ENCODE measurements at places on chromosomes 5 and 9.

DNA sequence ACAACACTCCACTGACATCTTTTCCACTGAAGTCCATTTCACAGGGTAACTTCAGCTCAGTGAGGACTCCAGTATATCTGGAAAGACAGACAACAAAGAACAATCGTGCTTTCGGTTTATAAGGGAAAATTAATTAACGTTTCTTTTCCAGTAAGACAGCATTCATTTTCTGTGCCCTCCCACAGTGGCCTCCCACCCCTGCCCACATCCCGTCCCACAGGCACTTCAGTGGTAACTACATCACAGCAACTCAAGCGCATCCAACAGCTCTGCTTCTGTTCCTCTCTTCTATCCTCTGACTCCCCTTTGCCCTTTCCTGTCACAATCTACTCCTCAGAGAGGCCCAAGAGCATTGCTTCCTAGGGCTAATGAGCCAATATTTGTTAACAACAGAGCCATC lies 40.3 kb downstream of the GLDC start:
- DNase-seq = no peak

DNA sequence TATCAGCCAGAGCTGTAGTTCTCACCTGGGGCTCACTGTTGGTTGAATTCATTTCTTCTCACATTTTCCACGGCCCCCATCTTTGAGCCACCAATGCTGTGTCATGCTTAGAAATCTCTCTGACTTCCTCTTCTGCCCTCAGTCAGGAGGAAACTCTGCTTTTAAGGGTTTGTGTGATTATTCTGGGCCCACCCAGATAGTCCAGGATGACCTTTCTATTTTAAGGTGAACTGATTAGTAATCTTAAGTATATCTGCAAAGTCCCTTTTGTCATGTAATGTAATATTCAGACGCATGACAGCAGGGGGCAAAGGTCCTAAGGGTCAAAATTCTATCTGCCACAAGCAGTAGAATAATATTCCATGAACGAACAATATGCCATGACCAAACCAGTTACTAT lies 88.4 kb downstream of the AK8 start:
- no peak for DNase-seq

DNA sequence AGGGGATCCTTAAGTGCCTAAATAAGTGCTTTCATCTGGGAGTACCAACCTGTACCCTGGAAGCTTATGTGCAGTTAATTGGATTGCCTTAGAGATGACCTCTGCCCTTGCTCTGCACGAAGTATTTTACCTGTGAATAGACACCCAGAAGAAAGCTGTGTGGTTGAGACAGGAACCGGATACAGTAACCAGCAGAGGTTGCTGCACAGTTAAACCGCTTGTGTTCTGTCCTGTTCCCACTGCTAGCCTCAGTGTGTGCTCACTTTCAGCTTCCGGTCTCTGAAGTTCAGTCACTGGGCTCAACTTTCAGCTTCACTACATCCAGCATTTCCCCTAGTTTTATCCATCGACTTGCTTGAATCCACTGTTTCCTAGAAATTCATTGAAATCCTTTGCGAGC lies 185.3 kb downstream of the FAM170A start:
- no peak for DNase-seq

DNA sequence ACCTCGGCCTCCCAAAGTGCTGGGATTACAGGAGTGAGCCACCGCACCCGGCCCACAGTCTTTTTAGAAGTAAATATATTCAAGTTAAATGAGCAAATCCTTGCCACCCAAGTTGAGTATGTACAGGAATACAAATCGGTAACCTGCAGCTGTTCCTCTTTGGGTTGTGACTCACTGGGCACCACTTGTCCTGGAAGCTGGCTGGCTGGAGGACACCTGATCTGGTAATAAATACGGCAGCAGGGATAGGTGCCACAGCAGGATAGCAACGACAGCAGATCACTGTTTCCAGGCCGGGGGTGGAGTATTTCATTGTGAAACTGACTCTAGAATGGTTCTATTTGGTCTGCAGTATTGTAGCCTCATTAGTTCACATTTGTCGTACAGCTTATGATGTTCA lies 35.7 kb upstream of the SLC36A2 start:
- DNase-seq = no peak

GRCh38 chr5:56543441-56544388 lies 271.6 kb upstream of the MAP3K1 start:
- no peak for DNase-seq

DNA sequence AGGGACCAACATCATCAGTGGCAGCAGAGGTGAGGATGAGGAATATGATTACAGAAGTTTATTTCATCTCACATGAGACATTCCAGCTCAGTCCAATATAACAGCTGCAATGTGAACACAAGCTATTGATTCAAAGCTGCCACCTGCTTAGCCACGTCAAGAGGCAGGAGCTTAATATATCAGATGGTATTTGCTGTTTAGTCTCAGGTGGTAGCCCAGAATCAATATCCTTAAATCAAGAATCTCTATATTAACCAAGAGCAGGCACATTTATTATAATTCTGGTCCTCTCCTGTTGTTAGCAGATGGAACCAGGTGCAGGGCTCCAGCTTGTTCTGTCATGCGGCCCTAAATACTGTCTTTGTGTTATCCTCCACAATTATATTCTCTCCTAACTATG lies 431.6 kb downstream of the ICE1 start:
- DNase-seq = no peak

GRCh38 chr5:179620293-179620692 lies 3.2 kb downstream of the HNRNPH1 start:
- DNase-seq = no peak

- DNase-seq = peak; percentile 40
Observed at GRCh38 chr9:33158843-33159776, 8.0 kb downstream of the B4GALT1 start.

DNA sequence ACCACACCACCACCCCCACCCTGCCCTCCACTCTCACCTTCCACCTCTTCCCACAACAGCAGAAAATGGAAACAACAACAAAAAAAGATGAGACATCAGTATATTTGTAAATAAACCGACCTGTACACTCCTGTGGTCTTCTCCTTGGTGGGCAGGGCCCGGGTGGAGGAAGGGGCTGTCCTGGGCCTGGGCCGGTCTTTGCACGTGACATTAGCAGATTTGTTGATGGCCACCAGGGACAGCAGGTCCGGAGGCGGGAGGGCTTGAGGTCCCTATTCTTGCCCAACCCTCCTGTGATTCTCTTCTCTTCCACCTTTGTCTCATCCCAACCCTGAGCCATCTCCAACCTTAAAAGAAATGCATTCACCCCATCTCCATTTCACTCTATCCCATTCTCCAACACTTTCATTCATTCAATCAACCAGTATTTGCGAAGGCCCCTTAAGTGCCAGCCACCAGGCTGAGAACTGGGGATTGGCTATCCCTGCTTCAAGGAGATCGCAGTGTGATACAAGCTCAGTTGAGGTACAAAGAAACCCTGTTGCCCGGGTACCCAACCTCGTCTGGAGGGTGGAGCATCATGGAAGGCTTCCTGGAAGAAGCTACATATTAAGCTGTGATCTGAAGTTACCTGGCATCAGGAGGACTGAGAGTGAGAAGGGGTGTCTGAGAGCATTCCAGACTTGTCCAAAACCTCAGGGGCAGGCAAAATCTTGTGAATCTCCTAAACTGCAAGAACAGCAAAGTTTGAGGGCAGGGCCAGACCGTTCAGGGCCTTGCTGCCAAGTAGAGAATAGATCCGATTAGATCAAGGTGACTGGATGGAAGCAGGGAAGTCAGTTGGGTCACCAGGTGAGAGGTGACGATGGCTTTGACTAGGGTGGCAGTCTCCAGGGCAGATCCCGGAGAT lies 87.4 kb downstream of the LMX1B start:
- DNase-seq = no peak

GRCh38 chr5:142385194-142385593 lies 60.4 kb upstream of the SPRY4 start:
- no peak for DNase-seq

GRCh38 chr5:140571105-140571504 lies 6.5 kb downstream of the SLC35A4 start:
- no peak for DNase-seq

GRCh38 chr5:123174916-123175481 lies 86.0 kb downstream of the PRDM6 start:
- no peak for DNase-seq

DNA sequence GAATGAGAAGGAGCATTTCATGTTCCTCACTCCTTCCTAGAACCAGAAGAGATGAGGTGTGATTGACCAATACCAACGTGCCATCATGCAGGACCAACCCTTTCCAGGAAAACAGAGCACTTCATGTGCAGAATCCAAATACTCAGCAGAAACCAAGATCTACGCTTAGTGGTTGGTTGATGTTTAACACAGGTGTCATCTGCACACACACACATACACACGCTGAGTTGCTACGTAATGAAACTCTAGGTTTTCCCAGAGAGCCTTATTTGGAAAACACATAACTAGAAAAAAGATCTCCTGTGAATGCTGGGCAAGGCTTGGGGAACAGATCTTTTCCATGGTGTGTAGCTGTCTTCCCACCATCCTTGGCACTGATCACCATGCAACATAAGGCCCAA lies 21.1 kb upstream of the ZNF622 start:
- no peak for DNase-seq

DNA sequence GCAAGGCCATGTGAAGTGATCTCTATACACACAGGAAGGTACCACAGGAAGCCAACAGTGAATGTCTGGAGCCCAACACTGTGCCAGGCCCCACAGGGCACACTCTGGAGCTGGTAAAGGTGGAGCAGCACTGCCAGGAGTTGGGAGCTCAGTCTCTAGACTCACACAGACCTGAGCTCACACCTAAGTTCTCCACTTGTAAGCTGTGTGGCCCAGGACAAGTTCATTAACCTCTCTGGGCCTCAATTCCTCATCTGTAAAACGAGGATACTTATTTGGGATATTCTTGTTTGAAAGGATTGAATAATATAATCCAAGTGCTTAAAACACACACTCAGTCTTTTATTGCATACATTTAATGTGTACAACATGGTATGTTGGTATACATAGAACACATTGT lies 60.6 kb upstream of the IQGAP2 start:
- DNase-seq = no peak

- DNase-seq = no peak
Observed at GRCh38 chr5:16461026-16461425, 4.6 kb downstream of the ZNF622 start.

GRCh38 chr5:125199373-125199772 lies 452.9 kb upstream of the ZNF608 start:
- DNase-seq = no peak

DNA sequence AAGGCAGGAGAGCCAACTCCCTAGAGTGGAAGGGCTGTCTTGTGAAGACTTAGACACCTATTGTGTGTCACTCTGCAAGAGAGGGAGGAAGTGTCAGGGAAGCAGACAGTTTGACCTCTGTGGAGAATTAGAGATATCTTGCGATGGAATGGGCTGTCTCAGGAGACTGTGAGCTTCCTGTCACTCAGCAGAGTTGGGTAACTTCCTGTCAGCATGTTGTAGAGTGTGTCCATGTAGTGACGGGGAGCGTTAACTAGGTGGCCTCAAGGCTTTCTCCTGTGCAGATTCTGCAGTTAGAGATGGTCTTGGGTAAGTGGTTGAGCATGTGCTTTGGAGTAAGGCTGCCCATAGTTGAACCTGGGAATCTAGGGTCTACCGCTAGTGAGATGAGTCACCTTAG lies 136.5 kb downstream of the KIF4B start:
- no peak for DNase-seq

DNA sequence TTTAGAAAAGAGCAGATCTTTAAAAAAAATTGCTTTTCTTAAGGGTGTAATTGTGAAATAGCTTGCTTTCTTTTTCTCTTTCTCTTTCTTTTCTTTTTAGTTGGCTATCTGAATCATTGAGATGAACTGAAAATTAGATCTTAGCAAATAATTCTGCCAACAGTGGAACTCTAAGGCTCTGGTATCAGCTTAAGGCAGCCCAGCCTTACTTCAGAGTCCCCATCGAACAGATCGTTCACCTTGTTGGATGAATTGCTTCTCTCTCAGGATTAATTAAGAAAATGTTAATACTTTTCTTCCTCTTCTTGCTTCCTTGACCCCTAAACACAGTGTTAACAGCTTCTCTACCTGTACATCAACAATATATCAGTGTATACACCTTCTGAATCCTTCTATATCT lies 92.1 kb downstream of the ZCCHC7 start:
- no peak for DNase-seq

DNA sequence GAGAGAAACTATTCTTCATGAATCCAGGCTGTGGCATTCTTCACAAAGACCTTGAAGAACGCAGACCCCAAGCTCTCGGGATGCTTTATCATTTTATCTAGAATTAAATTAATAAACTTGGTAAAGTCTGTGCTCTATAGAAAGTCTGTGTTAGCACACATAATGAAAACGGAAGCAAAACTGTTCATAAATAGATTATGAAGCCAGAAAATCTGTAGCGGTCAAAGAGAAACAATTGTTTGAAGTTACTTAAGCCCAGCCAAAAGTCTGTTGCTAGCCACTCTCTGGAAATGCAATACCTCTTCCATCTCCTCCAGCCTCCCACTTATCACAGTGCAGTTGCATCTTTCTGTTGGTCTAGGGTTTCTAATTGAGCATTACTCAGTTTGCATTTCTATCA lies 375.9 kb downstream of the KIF4B start:
- no peak for DNase-seq

DNA sequence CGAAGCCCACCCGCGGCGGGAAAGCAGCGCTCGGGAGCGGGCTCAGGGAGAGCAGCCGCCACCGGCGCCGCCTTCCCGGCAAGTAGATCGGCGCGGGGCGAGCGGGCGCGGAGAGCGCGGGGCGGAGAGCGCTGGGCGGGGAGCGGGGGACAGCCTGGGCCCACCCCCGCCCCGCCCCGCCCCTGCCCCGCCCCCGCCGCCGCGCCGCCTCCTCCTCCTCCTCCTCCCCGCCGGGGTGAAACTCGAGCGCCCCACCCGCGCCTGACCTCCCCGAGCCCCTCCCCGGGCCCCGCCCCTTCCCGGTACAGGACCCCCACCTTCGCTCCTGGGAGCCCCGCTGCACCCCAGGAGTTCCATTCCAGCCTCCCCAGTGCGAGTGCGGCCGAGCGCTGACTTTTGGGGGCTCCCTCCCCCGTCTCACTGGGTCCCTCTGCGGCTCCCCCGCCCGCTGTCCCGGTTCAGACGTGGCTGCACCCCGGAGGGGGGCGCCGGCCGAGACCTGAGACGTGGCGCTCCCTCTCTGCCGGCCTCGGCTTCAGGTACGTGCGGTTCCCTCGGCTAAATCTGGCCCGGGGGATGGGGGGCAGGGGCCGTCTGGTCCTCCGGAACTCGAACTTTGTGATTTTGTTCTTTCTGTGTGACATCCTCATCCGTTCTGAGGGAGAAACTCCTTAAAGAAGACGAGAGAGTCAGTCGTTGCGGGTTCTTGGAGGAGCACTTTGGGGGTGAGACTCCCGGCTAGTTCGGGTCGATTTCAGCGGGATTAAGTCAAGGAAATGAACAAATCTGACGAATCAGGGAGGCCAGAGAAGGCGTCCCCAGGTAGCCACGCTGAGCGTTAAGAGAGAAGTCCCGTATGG lies at the start of gene SEMA5A:
Gene SEMA5A, minus strand, starts transcription at position 84 of the 860 bp plus-strand sequence. CDS start 166,129 bp downstream, outside the sequence.
- no peak for DNase-seq

DNA sequence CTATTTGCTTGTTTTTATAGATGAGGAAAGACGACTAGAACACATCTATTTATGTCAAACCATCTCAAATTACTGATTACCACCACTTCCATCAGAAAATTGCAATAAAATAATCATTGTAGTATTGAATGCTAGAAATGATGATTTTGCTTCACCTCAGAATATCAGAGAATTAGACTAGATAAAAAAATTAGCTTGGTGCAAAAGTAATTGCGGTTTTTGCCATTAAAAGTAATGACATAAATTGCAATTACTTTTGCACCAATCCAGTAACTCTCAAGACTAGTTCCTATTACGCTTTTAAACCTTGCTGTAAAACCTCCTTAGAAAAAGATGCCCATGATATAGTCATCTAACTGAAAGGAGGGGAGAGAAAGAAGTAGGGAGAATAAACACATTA lies 556.7 kb upstream of the GRIN3A start:
- no peak for DNase-seq
